NCI-H1048 (cell line): ENCODE measurements at places on chromosomes 7 and 10.

GRCh38 chr10:102775935-102776669 lies 32.4 kb downstream of the WBP1L start:
- no peak for DNase-seq

GRCh38 chr7:2030475-2031450 lies 202.0 kb downstream of the MAD1L1 start:
- no peak for DNase-seq

DNA sequence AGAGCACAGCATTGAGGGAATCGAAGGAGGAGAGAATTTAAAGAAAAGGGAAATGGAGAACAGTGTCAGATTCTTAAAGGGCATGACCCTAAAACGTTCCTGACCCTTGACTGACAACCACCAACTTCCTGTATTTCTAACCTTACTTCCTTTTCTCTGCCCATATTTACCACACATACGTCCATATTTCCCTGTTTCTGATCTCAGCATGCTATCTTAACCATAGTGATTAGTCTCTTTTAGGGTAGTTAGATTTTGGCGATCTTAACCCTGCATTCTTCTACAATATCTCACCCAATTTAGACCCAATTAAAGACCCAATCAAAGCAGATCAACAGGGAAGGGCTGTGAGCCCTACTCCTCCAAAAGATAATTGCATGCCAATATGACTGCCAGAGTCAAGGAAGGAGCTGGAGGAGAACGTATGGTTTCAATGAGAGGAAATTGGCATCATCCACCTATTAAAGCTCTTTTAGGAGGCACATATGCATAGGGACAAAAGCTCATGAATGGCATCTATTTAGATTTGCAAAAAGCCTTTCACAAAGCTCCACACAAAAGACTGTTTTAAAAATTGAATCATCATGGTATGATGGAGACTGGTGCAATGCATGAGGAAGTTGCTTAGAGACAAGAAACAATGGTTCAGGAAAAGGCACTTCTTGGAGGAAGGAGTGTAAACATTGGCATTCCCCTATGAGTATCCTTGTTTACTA lies 49.0 kb upstream of the ARHGAP12 start:
- no peak for DNase-seq

DNA sequence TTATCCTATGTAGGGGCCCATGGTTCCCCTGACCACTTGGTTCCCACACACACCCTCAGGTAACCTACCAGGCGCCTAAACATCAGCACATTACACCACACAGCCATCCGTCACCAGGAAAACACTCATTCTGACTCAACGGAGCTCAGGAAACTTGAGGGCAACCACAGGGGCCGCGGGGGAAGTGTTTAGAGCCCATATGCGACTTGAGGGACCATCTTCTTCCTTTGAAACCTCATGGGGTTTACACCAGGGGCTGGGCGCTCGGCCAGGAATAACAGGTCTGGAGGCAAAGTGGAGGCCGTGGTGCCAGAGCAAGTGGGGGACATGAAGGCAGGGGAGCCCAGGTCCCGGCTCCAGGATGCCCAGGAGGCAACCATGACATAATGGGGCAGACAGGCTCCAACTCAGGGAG lies 1.5 kb downstream of the STX1A start:
- DNase-seq, result no peak

DNA sequence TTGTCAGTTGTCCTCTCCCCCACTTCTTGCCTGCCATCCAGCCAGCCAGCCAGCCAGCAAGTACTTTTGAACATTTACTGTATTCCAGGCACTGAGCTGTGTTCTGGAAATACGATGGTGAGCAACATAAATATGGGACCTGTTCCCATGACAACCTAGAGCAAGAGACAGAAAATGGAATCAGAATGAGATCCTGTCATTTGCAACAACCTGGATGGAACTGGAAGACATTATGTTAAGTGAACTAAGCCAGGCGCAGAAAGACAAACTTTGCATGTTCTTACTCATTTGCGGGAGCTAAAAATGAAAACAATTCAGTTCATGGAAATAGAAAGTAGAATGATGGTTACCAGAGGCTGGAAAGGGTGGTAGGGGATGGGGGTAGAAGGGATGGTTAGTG lies 140.7 kb downstream of the ICA1 start:
- DNase-seq, result no peak

DNA sequence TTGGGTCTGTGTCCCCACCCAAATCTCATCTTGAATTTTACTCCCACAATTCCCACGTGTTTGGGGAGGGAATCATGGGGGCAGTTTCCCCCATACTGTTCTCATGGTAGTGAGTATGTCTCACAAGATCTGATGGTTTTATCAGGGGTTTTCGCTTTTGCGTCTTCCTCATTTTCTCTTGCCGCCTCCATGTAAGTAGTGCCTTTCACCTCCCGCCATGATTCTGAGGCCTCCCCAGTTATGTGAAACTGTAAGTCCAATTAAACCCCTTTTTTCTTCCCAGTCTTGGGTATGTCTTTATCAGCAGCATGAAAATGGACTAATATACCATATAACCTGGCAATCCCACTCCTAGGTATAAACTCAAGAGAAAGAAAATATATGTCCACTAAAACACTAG lies 25.9 kb upstream of the SP4 start:
- no peak for DNase-seq

- DNase-seq, result no peak
Observed at GRCh38 chr7:101595766-101596537, 33.1 kb downstream of the MYL10 start.

DNA sequence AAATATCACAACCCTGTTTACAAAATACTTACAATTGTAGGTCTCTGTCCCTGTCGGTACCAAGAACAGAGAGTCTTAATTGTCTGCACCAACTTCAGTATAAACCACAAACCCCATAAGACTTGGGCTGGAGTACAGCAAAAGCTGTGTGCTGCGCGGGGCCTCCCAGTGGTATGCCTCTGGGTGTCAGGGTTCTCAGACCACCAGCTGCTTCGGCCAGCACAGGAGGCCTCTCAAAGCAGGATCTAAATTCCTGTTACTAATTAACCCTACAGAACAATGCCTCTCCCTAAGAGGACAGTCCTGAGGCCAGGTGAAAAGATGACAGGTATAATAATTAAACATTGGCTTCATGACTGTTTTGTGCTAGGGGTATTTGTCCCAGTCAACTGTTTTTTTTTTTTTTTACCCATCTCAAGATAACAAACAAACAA lies 957 bp upstream of the SVIL start:
- no peak for DNase-seq

DNA sequence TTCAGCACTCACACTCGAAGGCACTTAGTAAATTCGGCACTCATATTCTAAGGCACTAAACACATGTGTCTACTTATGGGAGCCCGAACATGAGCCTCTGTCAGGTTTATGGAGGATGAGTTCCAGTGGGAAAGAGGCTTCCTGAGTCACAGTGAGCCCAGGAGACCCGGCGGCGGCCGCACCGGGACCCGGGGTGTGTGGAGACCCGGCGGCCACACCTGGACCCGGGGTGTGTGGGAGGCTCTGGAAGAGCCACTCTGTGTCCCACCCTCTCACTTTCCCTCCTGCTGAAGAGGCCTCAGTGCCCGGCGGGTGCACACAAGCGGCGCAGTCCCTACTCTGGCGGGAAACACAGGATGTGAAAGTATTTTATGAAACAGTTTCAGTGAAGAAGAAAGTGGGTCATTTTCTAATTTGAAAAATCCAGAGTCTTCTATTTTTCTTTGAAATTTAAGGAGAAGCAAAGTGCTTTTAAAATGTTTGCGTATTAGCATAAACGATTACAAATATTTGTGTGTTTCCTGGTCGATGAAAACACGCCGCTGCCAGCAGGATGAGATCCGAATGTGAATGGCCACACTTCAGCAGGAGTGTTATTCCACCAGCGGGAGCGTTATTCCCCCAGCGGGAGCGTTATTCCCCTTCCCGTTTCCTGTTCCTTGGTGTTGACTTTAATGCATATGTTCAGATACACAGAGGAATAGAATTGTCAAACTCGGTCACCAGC lies 625.1 kb downstream of the DNAJB6 start:
- no peak for DNase-seq

GRCh38 chr7:158428837-158429753 lies 158.5 kb downstream of the PTPRN2 start:
- no peak for DNase-seq

GRCh38 chr10:91284486-91285090 lies 64.1 kb downstream of the PCGF5 start:
- DNase-seq, result no peak

DNA sequence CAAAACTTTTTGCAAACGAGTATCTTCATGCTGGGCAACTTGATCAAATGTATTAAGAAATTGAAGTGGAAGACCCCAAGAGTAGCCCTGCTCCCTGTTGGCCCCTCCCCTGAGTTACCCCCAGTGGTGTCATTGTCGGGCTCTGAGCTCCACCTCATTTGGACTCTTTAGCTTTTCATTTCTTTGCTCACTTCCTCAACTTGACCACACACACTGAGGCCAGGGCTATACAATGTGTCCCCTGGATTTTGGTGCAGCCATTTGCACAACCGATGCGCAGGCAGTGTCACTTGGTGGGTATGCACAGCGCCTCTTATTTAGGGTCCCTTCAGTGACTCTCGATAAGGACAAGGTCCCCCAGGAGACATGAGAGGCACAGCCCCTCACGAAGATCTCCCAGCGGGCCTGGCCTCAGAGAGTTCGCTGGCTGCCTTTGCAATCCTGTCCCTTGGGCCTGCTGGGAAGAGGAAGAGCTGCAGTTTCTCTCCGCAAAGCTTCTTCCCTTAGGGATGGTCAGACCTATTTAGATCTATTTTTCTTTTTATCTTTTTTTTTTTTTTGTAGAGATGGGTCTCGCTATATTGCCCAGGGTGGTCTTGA lies 2.5 kb upstream of the MUC3A start:
- no peak for DNase-seq

DNA sequence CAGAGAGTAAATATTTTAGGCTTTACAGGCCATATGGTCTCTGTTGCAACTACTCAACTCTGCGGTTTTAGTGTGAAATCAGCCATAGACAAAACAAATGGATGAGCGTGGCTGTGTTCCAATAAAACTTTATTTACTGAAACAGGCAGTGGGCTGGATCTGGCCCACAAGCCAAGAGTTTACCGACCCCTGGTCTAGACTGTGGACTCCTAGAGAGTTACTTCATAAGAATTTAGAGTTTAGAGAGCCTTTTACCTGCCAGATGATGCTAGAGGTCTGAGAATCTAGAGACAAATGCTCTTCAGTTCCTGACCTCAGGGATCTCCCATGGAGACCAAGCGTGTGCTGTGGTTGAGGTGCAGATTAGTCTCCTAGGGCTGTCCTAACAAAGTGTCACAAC lies 174.8 kb downstream of the PTEN start:
- no peak for DNase-seq

DNA sequence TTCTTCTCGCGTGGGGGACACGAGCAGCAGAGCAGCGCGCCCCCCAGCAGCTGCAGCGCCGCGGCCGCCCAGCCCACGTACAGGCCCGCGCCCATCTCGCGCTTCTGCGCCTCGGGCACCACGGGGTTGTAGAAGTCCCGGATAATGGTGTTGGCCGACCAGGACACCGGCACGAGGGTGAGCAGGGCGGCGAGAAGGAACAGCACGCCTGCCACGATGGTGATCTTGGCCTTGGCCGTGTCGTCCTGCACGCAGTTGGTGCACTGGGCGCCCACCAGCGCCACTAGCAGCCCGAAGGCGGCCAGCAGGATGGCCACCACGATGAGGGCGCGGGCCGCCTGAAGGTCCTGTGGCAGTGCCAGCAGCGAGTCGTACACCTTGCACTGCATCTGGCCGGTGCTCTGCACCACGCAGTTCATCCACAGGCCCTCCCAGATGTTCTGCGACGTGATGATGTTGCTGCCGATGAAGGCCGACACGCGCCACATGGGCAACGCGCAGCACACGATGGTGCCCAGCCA lies 529 bp downstream of the CLDN3 start:
- no peak for DNase-seq

DNA sequence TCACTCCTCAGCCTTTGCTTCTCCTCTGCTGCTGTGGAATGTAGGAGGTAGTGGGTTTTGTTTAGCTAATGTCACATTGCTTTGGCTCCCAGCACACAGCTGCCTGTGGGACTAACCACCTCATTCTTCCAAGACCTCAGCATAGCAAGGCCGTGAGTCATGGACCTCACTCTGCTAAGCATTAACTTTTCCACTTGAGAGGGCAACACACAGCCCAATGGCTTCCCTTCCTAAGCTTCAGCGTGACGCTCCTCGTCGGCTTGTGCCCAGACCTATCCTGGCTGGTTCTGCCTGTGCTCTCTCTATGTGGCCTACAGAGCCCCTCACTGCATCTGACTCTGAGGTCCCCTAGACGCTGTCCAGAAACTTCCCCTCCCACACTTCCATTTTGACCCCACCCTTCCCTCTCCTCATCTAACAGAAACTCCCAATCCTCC lies 23.3 kb downstream of the MYOF start:
- no peak for DNase-seq

DNA sequence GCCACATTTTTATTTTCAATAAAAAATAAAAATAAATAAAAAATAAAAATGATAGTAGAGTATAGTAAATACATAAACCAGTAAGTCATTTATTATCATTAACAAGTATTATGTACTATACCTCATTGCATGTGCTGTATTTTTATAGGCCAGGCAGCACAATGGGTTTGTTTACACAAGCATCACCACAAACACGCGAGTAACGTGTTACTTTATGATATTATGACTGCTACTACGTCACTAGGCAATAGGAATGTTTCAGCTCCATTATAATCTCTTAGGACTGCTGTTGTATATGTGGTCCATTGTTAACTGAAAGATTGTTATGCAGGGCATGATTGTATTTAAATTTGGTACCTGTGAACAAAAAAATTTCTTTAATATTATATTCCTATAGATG lies 20.8 kb upstream of the SDHAF3 start:
- DNase-seq, result no peak

- DNase-seq, result no peak
Observed at GRCh38 chr7:155839461-155839860, 27.2 kb upstream of the SHH start.
